ENCODE measurements at places on chromosomes 12 and 14. TPM values are rescaled to one million over a fixed set of nuclear protein-coding genes. Genes with fewer than 3 reads are reported as not detected.

CISTR gene
- total RNA-seq, result not detected

SERPINA12 gene
- not detected for total RNA-seq

IFNG gene
- not detected for total RNA-seq

GUCY2C gene
- not detected for total RNA-seq

ENDOU gene
- total RNA-seq, result not detected

HOXC6 gene
- 10.7 TPM for total RNA-seq

AMDHD1 gene
- 0.30 TPM for total RNA-seq

COX6A1 gene
- 320 TPM for total RNA-seq

DNA sequence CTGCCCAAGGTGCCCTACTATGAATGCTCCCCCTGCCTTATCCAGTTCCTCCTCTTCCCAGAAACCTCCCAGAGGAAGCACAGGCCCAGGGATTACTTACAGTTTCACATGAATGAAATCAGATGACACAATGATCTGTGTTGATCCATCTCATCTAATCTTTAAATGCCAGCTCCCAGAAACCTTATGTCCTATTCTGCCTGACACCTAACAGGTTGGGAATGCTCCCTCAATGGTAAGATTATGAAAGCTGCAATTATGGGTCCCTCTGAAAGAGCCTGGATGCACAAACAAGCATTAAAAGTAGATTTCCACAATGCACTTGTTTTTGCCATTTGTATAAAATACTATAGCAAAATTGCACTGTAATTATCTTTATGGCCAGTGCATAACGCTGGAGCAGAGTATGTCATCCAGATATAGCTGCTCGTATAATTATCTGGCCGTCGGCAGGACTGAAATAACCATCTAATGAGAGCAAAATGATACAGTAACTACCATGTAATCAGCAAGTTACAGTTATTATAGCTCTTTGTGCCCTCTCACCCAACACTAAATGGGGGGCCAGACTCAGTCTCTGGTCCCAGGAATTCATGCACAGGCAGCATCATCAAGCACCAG, 4.4 kb upstream of the ZBTB39 start:
- peaks cover 30% of the 10 kb centered on the region for H3K27me3 ChIP-seq
- DNase-seq, result no peak
- no peaks in the 10 kb centered on the region for H3K36me3 ChIP-seq
- H3K4me1 ChIP-seq, result peaks cover 20% of the 10 kb centered on the region

GRCh38 chr12:127257366-127257935, 1009.5 kb upstream of the TMEM132C start:
- peaks cover 4% of the 10 kb centered on the region for H3K4me1 ChIP-seq
- no peak for DNase-seq
- no peak overlapping the region for H3K4me3 ChIP-seq
- H3K36me3 ChIP-seq, result no peaks in the 10 kb centered on the region
- peaks cover 4% of the 10 kb centered on the region for H3K27me3 ChIP-seq

- H3K4me3 ChIP-seq, result no peak overlapping the region
- peaks cover 2% of the 10 kb centered on the region for H3K36me3 ChIP-seq
- H3K4me1 ChIP-seq, result peaks cover 12% of the 10 kb centered on the region
- DNase-seq, result no peak
- no peak overlapping the region for H3K27ac ChIP-seq
Observed at GRCh38 chr12:89236748-89237383, 115.4 kb downstream of the DUSP6 start.

GRCh38 chr12:112559784-112560183, 141.0 kb downstream of the PTPN11 start:
- H3K27me3 ChIP-seq, result peaks cover 3% of the 10 kb centered on the region
- H3K27ac ChIP-seq, result no peak overlapping the region
- no peak for DNase-seq
- H3K36me3 ChIP-seq, result no peaks in the 10 kb centered on the region

- H3K4me3 ChIP-seq, result no peak overlapping the region
- peaks cover 3% of the 10 kb centered on the region for H3K36me3 ChIP-seq
- DNase-seq, result no peak
- no peak overlapping the region for H3K27ac ChIP-seq
- H3K4me1 ChIP-seq, result peaks cover 23% of the 10 kb centered on the region
- no peaks in the 10 kb centered on the region for H3K27me3 ChIP-seq
Observed at GRCh38 chr14:68696266-68696665, 96.6 kb downstream of the ZFP36L1 start.

DNA sequence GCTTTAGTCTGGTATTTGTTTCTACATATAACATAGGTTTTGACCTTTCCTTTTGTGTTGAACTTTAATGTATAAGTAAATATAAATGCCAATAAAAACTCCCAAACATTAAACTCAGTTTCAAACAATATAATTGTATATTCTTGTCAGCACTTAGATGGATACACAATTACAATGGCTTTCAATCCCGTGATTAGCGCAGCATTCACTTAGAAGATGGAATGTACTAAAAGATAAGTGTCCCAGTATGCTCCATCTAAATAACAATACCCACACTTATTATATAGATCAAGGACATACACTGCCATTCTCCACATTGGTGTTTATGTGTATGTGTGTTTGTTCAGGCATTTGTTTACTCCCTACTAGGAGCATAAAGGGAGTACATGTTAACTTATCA, 193.1 kb downstream of the SOX5 start:
- H3K27ac ChIP-seq, result no peak overlapping the region
- DNase-seq, result no peak
- peak overlapping the region; percentile 48 for H3K4me3 ChIP-seq
- peaks cover 84% of the 10 kb centered on the region for H3K4me1 ChIP-seq
- no peaks in the 10 kb centered on the region for H3K27me3 ChIP-seq

DNA sequence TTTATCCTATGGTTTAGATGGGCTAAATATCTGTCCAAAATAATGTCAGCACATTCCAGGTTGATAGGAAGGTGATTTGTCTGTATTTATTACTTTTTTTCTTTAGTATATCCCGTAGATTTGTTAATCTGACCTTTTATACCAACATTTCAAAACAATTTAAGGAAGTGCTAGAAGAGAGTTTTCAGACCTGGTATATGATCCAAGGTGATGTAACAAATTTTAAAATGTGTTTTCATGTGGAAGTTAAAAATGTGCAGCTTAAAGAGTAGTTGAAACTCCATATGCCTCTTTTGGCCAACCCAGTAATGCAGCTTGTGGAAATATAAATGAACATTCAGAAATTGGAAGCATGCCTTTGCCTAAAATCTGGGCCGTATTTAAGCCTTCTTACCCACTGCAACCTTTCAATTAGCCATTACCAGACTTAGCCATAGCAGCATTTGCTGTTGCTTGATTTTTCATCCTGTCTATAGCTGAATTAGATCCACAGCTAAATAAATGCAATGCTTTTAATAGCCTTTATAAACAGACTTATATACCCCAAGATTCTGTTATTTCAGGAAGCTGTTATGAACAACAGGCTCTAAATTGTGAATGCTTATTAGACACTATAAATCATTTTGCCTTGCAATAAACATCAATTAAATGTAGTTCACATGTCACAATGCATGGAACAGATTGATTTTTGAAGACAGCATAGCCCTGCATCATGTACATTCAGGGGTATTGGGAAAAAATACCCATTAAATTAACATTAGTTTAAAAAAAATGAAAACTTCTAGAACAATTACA, 271.2 kb downstream of the PDZRN4 start:
- no peaks in the 10 kb centered on the region for H3K36me3 ChIP-seq
- no peaks in the 10 kb centered on the region for H3K27me3 ChIP-seq
- H3K4me3 ChIP-seq, result no peak overlapping the region
- no peaks in the 10 kb centered on the region for H3K4me1 ChIP-seq
- DNase-seq, result no peak
- H3K27ac ChIP-seq, result no peak overlapping the region

- H3K4me3 ChIP-seq, result no peak overlapping the region
- H3K4me1 ChIP-seq, result no peaks in the 10 kb centered on the region
- DNase-seq, result no peak
- H3K36me3 ChIP-seq, result peaks cover 11% of the 10 kb centered on the region
- peaks cover 8% of the 10 kb centered on the region for H3K27me3 ChIP-seq
Observed at GRCh38 chr12:5817246-5817645, 127.8 kb downstream of the ANO2 start.

DNA sequence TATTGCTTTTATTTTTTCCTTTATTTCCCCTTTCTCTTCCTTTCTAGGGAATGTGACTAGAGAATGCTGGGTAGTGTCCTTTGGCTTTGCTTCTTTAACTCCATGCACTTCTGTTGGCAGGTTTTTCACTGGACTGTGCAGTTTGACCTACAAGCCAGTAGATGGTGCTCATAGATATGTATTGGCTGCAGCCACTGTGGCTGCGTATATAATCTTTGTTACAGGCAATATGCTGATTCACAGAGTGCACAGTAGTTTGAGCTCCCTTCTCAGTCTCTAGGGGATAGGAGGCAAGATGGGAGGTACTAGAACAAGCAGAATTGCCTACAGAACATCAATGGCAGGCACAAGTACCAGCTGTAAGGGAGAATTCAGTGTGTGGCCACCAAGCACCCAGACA, 503.5 kb downstream of the LRFN5 start:
- DNase-seq, result no peak
- H3K4me3 ChIP-seq, result no peak overlapping the region
- no peak overlapping the region for H3K27ac ChIP-seq
- H3K27me3 ChIP-seq, result no peaks in the 10 kb centered on the region
- no peaks in the 10 kb centered on the region for H3K4me1 ChIP-seq
- H3K36me3 ChIP-seq, result peaks cover 3% of the 10 kb centered on the region

- H3K4me3 ChIP-seq, result no peak overlapping the region
- no peak for DNase-seq
- no peak overlapping the region for H3K27ac ChIP-seq
- H3K27me3 ChIP-seq, result no peaks in the 10 kb centered on the region
- H3K4me1 ChIP-seq, result peaks cover 10% of the 10 kb centered on the region
- H3K36me3 ChIP-seq, result peaks cover 3% of the 10 kb centered on the region
Observed at GRCh38 chr14:55221968-55222367, 30.6 kb upstream of the DLGAP5 start.

DNA sequence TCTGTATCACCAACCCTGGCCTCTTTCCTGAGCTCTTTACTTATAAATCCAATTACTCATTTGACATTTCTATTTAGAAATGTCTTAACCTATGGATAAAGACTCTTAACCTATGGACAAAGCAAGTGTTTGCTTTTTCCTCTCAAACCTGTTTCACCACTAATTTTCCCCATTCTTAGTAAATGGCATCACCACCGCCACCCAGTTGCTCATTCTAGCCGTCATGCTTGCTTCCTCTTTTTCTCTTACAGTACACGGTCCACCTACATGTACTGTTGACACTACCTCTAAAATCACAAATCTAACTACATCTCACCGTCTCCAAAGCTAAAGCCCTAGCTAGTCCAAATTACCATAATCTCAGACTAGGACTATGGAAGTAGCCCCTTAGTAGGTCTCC, 60.0 kb downstream of the CAPS2 start:
- peaks cover 2% of the 10 kb centered on the region for H3K36me3 ChIP-seq
- H3K4me3 ChIP-seq, result no peak overlapping the region
- H3K27me3 ChIP-seq, result no peaks in the 10 kb centered on the region
- no peak overlapping the region for H3K27ac ChIP-seq
- H3K4me1 ChIP-seq, result no peaks in the 10 kb centered on the region

DNA sequence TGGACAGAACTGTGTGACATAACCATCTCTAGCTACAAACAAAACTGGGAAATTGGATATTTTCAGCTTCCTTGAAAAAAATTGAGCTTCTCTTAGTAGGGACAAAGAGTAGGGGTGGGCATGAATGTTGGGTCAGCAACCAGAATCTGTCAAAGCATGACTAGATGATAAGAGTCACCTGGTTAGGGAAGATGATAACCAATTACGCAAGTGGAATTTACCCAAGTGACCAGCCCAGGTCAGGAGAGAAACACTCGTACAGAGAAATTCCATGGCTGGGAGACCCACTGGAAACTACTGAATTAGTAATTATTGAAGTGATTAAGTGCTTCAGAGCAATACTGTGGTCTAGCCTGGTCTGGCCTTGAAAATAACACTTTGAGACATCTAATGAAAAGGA, 36.3 kb upstream of the C12orf75 start:
- H3K27ac ChIP-seq, result peak overlapping the region; percentile 12
- no peaks in the 10 kb centered on the region for H3K27me3 ChIP-seq
- H3K36me3 ChIP-seq, result peaks cover 4% of the 10 kb centered on the region
- no peak overlapping the region for H3K4me3 ChIP-seq

DNA sequence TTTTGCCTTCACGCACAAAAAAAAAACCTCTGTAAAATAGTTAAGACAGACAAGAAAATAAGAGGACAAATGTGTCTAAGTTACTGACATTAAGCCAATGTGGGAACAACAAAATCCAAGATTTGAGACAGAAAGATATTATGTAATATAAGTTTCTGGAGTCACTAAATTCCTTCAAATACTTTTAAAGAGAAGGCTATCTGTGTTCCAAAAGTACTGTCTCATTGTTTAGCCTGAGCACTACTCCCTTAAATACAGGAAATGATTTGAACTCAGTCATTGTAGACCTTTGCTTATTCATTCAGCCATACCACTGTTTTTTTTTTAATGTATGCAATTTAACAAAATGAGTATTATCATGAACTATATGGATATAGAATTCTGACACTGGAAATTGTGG, 82.7 kb upstream of the KITLG start:
- peaks cover 4% of the 10 kb centered on the region for H3K4me1 ChIP-seq
- H3K27me3 ChIP-seq, result no peaks in the 10 kb centered on the region
- DNase-seq, result no peak

DNA sequence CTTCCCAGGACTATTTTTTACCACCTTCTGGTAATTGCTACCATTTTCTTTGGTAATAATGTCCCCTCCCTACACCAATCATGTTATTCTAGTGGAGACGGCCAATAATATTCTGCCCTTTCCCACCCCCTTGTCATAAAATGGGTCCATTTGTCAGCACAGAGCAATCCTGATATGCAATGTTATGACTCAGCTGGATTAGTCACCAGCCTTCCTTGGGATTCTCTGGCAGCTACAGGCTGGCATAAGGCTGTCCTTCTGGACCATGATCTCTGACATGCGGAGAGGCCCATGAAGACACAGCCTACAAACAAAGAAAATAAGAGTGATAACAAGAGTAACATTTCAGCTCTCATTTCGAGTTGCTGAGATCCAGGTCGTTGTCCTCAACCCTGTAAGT, 222.0 kb upstream of the CPNE8 start:
- no peak overlapping the region for H3K27ac ChIP-seq
- no peak for DNase-seq
- H3K27me3 ChIP-seq, result no peaks in the 10 kb centered on the region

- H3K4me3 ChIP-seq, result no peak overlapping the region
- no peaks in the 10 kb centered on the region for H3K36me3 ChIP-seq
- H3K27ac ChIP-seq, result no peak overlapping the region
Observed at GRCh38 chr12:5560265-5560664, 128.4 kb downstream of the NTF3 start.
